ENCODE measurements at places on chromosomes 3 and 15. TPM values are rescaled to one million over a fixed set of nuclear protein-coding genes. Genes with fewer than 3 reads are reported as not detected.

DNA sequence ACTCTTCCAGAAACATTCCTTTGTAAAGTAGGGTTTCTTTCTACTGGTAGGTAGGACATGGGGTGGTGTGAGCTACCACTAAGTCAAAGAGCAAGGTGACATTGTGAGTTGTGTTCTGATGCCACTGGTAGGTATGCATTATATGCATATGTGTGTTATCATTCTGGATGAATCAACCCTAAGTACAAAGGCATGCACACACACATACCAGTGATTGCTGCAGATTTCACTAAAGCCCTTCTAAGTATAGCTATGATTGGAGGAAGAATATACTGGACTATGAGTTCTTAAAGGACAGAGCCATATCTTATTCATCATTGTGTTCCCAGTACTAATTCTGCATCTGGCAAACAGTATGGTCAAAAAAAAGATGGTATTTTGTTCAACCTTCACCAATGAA, 646.0 kb downstream of the AGBL1 start:
- DNase-seq = no peak

GRCh38 chr3:172194702-172195406, 155.5 kb downstream of the FNDC3B start:
- no peak for DNase-seq

GCSAM gene
- 0.49 TPM for total RNA-seq

RTP3 gene
- total RNA-seq = not detected

DNA sequence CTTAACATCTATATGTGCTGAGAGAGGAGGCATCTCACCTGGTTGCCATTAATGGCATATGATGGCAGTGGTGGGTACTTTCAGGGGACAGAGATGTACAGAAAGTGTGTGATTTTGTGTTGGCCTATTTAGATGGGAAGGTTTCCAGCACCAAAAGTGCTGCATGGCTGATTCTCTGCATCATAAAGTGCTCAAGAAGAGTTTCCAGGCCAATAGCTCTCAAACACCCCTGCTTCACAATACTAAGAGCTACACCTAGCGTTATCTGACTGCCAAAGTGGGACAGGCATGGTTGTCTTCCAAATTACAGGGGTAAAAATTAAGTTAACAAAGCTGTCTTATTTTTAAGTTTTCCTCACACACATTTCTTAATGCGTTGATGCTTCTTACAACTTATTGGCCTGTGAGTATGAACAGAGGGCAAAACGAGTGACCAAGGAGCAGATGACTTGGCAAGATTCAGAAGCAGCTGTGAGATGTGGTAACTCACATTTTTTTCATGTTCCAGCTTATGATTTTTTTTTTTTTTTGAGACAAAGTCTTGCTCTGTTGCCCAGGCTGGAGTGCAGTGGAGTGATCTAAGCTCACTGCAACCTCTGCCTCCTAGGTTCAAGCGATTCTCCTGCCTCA, 41.4 kb upstream of the VEPH1 start:
- DNase-seq = no peak

DNA sequence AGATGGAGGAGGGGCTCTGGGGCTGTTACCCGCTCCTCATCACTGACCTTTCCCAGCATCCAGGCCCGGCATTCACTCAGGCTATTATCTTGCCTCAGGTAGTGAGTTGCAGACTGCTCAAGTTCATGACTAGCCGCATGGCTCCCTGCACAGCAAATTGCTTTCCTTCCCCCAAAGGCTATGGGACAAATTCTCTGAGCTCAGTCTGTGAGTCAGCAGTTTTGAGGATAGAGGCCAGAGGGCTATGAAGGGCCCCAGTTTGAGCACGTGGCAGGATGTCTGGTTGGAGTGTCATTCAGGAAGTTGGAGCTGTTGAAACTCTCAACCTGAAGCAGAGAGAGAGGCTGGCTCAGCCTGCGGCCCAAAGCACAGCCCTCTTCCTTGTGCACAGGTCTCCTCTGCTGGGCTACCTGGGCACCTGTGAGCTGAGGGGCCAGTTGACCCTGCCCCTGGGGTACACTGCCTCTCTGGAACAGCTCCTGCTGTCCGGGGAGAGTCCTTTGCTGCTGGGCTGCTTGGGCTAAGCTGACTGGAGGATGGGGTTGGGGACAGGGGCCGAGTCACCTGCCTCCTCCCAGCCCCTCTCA, 7.9 kb downstream of the FAH start:
- peak; percentile 79 for DNase-seq

DNA sequence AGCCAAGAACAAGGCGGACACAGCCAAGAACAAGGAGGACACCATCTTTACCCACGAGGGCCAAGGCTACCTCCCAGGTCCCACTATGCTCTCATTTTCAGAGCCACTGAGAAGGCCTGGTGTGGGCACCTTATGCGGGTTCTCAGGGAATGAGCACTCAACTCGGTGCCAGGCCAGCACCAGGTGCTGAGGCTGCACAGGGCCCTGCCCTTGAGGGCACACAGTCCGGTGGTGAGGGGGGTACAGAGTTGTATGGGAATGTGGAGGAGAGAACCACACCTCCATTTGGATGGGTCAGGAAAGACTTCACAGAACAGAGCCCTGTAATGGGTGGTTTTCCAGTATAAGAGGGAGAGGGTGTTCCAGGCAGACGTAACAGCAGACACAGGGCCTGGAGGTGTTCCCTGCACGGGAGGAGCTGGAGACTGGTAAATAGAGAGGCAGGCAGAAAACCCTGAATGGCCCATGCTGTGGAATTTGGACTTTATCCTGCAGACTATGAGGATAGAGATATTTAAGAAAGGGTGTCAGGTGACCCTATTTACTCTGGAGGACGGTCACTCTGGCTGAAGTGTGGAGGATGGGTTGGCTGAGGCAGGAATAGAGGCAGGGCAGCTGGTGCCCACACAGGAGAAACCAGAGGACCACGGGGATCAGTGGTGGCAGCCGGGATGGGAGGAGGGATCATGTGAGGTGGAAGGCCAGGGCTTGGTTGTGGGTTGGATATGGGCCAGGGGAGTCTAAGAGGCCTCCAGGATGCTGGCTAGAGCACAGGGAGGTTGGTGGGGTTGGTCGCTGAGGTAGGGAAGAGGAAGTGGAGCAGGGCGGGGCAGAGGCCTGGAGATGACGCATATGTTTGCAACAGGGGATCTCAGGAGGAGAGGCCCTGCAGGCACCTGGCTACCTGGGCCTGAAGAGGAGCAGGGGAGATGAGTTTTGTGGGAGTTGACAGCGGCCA, 34.6 kb downstream of the CRABP1 start:
- DNase-seq = peak; percentile 69

ALDH1A3 gene
- total RNA-seq = 24.2 TPM

CEP97 gene
- 9.1 TPM for total RNA-seq

CTXN2 gene
- not detected for total RNA-seq

DNA sequence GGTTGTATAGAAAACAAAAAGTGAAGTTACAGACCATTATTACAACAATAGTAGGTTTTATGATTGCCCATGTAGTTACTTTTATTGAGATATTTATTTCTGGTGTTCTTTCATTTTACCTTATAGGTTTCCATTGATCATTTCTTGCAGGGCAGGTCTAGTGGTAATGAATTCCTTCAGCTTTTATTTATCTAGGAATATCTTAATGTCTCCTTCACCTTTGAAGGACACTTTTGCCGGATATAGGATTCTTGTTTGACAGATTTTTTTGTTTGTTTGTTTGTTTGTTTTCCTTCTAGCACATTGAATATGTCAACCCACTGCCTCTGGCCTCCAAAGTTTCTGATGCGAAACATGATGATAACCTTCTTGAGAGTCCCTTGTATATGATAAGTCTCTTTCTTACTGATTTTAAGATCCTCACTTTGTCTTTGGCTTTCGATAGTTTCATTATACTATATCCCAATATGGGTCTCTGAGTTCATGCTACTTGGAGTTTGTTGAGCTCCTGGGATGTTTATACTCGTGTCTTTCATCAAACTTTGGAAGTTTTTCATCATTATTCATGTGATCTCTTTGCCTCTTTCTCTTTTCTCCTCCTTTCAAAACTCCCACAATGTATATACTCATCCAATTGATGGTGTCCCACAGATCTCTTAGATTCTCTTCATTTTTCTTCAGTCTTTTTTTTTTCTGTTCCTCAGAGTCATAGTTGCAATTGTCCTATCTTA, 62.8 kb downstream of the GLCE start:
- DNase-seq = no peak

ATP13A4 gene
- total RNA-seq = 2.1 TPM

DNA sequence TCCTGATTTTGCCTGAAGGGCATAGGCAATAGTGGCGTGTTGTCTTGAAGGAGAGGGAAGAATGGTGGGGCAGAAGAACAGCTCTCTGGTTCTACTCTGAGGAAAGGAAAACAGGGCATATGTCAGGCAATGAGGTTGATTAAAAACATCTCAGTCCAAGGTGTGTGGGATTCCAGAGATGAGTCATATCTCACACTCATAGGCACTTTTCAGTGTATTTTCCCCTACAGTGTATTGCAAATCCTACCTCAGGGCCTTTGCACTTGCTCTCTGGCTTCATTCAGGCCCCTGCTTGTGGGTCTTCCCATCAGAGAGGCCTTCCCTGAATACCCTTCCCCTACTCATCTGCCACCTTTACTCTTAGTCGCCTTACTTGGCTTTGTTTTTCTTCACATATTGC, 107.8 kb downstream of the SLCO3A1 start:
- DNase-seq = no peak

SST gene
- total RNA-seq = 3.6 TPM

GRCh38 chr15:68061602-68062001, 7.5 kb downstream of the PIAS1 start:
- no peak for DNase-seq

GRCh38 chr15:77495838-77496596, 75.3 kb downstream of the HMG20A start:
- DNase-seq = no peak

DNA sequence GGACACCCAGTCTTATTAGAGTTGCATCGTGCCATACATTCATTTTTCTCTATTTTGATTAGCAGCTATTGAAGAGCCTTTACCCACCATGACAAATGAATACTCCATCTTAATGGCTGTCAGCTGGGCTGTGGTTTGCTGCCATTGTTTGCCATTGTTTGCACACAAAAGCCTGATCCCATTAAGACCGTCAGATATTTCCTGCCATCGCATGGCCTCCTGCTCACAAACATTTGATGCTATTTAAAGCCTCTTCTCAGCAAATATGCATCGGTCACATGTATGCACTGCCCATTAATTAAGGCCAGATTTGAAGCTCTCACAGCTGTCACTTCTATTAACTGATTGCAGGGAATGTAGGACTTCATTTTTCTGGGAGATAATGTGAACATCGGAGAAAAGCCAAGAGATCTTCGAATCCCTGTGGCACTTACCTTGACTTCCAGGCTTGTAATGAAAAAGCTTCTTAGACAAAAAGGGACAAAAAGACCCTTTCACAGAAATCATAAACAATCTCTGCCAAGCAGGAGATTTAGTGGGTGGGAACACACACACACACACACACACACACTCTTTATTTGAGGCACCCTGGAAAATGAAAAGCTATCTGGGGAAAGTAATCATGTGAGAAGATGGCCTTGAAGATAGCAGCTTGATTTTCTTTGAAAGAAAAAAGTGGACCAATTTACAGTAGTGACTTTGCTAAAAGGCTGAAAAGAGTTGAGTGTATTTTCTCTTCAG, 175.4 kb upstream of the NR2E3 start:
- no peak for DNase-seq

- peak; percentile 65 for DNase-seq
Measured at GRCh38 chr15:74172701-74173379, 670 bp upstream of the ISLR start.

DNA sequence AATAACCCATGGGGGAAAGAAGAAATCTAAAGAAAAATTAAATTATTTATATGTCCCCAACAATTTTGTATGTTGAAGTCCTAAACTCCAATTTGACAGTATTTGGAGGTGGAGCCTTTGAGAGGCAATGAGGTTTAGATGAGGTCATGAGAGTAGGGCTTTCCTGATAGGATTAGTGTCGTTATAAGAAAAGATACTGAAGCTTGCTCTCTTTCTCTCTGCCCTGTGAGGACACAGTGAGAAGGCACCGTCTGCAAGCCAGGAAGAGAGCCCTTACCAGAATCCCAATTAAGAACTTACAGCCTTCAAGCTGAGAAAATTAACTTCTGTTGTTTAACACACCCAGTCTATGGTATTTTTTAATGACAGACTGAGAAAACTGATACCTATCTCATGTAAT, 16.1 kb upstream of the OR5AC2 start:
- no peak for DNase-seq

DNA sequence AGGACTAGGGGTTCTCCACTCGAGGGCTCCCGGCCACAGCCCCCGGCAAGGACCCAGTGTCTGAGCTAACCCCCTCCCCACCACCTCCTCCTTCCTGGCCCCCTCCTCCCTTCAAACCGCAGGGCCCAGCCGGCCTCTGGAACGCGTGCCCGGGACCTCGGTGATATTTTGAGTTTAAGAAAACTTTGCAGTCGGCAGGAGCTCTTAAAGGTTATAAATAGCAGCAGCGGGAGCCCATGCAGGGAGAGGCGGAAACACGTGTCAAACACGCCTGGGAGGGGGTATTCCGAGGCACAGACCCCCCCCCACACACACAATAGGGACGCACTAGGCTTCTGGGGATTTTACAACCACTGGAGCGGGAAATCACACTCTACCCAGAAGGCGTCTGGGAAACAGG, 3.1 kb upstream of the PTH1R start:
- DNase-seq = no peak

CD96 gene
- 45.9 TPM for total RNA-seq

TLR9 gene
- total RNA-seq = 0.26 TPM

GRCh38 chr3:66606868-66607267, 106.0 kb upstream of the LRIG1 start:
- no peak for DNase-seq

EPB42 gene
- not detected for total RNA-seq

Measured in ureter (tissue), 1 donor.